ENCODE measurements at places on chromosomes 13 and 19. TPM values are rescaled to one million over a fixed set of nuclear protein-coding genes. Genes with fewer than 3 reads are reported as not detected.

COX6B1 gene
- total RNA-seq, result 605 TPM

RNF17 gene
- total RNA-seq, result not detected

PRSS57 gene
- not detected for total RNA-seq

FAAP24 gene
- total RNA-seq, result 3.3 TPM

SIGLEC7 gene
- total RNA-seq, result not detected

Data from H7 (cell line).